Foreskin melanocyte (primary cell): ENCODE measurements at places on chromosomes 7 and 10.

- no peak for DNase-seq
These were observed 134.9 kb downstream of the TNS3 start for GRCh38 chr7:47446871-47447466.

DNA sequence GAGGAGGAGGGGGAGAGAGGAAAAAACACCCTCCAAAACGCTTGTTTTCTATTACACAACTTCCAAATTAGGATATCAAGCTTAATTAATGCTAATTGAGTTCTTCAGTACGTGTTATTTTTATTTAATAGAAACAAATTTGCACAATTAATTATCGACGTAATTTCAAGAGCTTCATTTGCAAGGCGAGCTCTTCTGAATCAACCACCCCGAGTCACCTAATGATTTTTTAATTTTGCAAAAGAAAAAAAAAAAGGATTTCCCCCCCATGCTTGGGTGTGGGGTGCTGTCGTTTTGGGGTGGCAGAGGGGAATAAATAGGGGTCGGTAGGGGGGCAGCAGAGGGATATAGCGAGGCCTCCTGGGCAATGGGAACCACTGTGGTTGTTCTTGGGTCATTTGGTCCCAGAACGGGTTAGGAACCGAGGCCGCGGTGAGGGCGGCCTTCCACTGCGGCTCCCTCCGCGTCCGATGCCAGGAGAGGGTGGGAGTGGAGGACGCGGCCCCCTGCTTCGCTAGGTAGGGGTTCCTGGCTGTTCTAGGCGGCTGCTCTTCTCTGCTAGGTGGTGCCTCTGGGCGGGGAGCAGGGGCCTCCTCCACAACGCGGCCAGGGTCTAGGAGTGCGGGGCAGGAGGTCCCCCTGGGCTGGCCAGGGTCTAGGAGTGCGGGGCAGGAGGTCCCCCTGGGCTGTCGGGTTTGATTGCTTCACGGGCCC is 7.3 kb downstream of the UNCX start:
- no peak for DNase-seq

DNA sequence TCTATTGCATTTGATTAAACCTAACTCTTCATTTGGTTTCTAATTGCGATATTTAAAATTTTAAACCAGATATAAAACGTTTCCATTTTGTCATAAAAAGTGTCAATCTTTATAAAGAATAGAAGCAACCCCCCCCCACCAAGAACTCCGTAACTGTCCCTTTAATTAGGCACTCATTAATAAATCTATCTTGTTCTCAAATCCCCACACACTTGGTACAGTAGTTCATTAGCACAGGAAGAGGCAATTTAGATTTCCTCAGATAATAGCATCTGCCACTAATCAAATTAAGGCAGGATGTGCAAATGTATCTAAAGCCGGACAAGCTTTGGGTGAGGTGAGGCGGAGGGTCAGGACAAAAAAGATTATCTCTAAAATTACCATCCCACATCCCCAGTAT is 1143.3 kb upstream of the AUTS2 start:
- DNase-seq, result no peak

DNA sequence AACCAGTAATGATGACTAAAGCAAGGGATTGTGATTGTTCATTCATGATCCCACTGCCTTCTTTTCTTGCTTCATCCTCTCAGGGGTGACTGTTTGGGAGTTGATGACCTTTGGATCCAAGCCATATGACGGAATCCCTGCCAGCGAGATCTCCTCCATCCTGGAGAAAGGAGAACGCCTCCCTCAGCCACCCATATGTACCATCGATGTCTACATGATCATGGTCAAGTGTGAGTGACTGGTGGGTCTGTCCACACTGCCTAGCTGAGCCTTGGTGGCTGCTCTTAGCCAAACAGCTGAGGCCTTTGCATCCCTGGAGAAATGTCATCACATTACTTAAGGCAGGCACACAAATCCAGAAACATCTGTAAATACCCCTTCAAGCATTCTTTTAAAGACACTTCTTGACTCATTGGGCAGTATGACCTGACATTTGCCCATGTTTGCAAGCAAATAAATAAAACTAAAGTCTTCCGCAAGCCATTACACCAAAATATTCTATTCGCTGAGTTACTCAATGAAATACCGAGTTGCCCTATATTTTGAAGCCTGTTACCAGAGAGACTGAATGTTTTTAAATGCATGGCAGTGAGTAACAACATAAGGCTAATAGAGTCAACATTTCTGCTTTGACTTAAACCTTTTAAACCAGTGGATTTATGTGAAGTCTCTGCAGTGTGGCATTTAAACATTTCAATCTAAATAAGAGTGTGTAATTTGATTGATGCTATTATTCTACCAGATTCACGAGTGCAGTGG is 166.3 kb upstream of the LANCL2 start:
- no peak for DNase-seq

GRCh38 chr7:73704640-73705550 is 14.6 kb downstream of the STX1A start:
- DNase-seq, result no peak

- no peak for DNase-seq
These were observed 111.2 kb upstream of the ZMIZ1 start for GRCh38 chr10:78957471-78958039.

DNA sequence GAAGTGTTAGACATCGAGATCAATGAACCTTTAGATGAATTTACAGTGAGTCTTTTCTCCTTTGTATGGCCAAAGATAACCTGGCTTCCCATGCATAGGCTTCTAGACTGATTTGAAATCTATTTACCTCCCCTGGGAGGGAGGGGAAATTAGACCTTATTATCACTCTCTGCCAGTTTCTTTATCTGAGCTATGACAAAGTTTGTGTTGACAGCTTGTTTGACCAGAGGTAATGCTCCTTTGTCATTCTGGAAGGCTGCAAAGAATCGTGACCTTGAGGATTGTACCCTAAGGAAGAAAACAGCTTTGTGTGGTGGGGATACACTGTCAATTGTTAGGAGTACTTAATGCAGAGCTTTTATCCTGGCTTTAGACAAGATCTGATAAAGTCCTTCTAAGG is 36.4 kb downstream of the RBM33 start:
- DNase-seq, result no peak

- DNase-seq, result no peak
These were observed 111.5 kb downstream of the FOXL3 start for GRCh38 chr7:401495-401894.
